ENCODE measurements at places on chromosomes 11 and 22. TPM values are rescaled to one million over a fixed set of nuclear protein-coding genes. Genes with fewer than 3 reads are reported as not detected.
A peak's percentile ranks its signal among the peaks of the same experiment; 100 is the strongest.

RELT gene
- 1.6 TPM for total RNA-seq

OR51B6 gene
- total RNA-seq: not detected

GRCh38 chr11:84751371-84751770 lies 875.8 kb downstream of the DLG2 start:
- no peak for DNase-seq
- H3K27me3 ChIP-seq: no peaks in the 10 kb centered on the region
- H3K4me3 ChIP-seq: no peak overlapping the region
- no peak overlapping the region for H3K27ac ChIP-seq

- no peak overlapping the region for H3K4me3 ChIP-seq
- peaks cover 28% of the 10 kb centered on the region for H3K4me1 ChIP-seq
- peak; percentile 64 for DNase-seq
- no peaks in the 10 kb centered on the region for H3K27me3 ChIP-seq
- peak overlapping the region; percentile 40 for H3K27ac ChIP-seq
Observed at GRCh38 chr11:16781936-16782919, 43.8 kb downstream of the C11orf58 start.

GRCh38 chr11:17765356-17766072 lies 30.9 kb downstream of the KCNC1 start:
- no peaks in the 10 kb centered on the region for H3K36me3 ChIP-seq
- H3K4me1 ChIP-seq: no peaks in the 10 kb centered on the region
- no peak overlapping the region for H3K27ac ChIP-seq
- no peak for DNase-seq
- no peak overlapping the region for H3K4me3 ChIP-seq

- no peaks in the 10 kb centered on the region for H3K4me1 ChIP-seq
- no peaks in the 10 kb centered on the region for H3K27me3 ChIP-seq
- H3K27ac ChIP-seq: no peak overlapping the region
Observed at GRCh38 chr11:121240650-121241303, 51.8 kb upstream of the SC5D start.

- H3K27ac ChIP-seq: no peak overlapping the region
- H3K36me3 ChIP-seq: no peaks in the 10 kb centered on the region
- no peaks in the 10 kb centered on the region for H3K4me1 ChIP-seq
Observed at GRCh38 chr11:2220173-2220771, 48.7 kb upstream of the TH start.

GRCh38 chr11:70908223-70908622 lies 344.2 kb downstream of the SHANK2 start:
- H3K27me3 ChIP-seq: no peaks in the 10 kb centered on the region
- no peak overlapping the region for H3K27ac ChIP-seq
- no peak for DNase-seq

DNA sequence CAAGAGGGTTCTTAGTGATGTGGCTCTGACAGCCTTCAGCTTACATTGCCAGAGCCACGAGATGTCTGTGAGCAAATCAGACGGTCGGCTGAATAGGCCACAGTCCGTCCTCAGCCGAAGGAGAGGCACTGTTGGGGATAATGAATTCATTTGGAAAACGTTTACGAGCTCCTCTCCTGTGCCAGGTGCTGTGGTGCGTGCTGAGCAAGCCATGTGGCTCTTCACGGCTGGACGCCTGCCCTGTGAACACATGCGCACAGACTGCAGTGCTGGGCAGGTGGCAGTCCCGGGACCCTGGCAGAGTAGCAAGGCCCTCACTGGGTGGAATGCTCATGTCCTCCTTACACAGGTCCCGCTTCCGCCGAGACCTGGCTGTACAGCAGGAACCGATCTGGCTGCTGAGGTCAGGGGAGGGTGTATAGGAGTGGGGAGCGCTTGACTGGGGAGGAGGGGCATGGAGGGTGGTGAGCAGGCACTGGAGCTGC lies 6.8 kb downstream of the TBC1D22A start:
- H3K36me3 ChIP-seq: no peaks in the 10 kb centered on the region
- H3K4me3 ChIP-seq: no peak overlapping the region
- H3K27me3 ChIP-seq: no peaks in the 10 kb centered on the region
- peak; percentile 98 for DNase-seq

DNA sequence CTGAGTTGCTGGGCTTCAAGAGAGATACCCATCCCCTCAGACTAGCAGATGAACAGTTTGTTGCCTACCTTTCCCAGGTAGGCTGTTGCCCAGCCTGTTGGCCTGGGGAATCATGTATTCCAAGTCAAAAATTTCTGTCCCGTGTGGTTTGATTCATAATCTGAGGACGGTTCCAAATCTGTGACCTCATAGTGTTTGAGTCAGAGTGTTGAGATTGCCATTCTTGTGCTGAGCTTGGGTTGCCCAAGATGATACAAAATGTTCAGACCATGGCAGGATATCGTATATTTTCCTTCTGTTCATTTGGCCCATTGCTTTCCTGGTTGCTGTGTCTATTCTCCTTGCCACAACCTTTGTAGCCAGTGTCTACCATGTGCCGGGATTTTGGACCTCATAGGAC lies 64.3 kb downstream of the CYB5R2 start:
- peaks cover 29% of the 10 kb centered on the region for H3K4me1 ChIP-seq
- no peak for DNase-seq
- H3K27me3 ChIP-seq: no peaks in the 10 kb centered on the region
- H3K4me3 ChIP-seq: no peak overlapping the region
- H3K27ac ChIP-seq: no peak overlapping the region

DNA sequence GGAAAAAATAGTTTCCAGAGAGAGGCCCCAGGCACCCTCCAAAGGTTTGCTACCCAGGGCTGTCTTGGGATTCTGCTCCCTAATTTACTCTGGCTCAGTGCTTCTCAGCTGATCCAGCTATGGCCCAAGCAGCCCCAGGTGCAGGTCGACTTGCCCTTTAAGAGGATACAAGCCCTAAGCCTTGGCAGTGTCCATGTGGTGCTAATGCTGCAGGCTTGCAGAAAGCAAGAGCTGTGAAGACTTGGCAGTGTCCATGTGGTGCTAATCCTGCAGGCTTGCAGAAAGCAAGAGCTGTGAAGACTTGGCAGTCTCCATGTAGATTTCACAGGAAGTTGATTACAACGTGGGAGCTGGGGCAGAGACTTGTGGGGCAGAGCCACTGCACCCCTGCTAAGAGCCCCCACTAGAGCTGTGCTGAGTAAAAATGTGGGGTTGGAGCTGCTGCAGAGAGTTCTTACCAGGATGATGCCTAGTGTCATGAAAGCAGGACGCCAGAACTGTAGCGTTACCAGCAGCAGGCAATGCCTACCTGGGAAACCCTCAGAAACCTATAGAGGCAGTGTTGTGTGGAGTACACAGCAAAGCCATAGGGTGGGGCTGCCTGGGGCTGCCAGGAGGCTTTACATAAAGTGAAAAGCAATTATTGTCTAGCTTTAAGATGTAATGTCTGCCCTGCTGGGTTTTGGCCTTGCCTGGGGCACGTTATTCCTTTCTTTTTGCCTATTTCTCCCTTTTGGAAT lies 16.1 kb upstream of the OR52K1 start:
- H3K4me1 ChIP-seq: no peaks in the 10 kb centered on the region
- no peaks in the 10 kb centered on the region for H3K27me3 ChIP-seq
- H3K27ac ChIP-seq: no peak overlapping the region

DNA sequence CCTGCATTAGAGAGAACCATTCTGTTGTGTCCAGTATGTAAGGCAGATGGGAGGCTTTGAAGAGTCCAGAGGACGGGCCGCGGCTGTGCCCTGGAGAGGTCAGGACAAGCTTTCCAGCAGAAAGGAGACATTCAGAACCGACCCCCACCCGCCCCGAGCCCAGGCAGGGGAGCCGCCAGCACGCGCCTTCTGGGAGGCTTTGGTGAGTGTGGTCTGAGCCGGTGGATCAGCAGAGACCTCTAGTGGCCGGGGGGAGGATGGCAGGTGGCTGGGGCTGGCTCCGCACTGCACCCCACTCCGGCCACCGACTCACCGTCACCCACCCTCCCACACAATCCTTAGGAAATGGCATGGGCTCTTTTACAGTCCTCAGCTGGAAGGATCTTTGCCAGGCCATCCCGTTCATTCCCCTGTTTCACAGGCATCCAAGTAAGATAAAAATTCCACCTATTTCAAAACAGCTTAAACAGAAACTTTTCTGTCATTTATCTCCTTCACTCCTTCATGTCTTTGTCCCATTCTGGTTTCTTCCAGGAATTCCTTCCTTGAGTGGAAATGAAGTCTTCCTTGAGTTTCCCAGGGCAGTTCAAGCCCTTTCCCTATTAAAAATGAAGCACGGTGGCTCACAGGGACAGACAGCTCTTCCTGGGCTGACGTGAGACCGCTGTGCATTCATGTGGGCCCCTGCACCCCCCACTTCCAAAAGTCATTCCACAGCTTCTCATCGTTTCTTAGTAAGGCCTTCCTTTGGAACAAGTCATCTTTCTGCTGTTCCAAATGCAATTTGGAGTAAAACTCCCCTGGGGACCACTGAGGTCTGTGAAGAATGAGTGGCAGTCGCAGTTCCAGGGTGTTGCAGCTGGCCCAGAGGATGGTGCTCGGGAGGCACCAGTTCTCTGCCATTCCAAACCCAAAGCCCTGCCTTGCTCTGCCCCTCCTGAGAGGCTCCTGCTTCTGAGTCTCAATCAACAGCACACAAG lies 91.0 kb downstream of the FEZ1 start:
- peak; percentile 67 for DNase-seq
- no peaks in the 10 kb centered on the region for H3K4me1 ChIP-seq
- H3K36me3 ChIP-seq: no peaks in the 10 kb centered on the region
- no peak overlapping the region for H3K27ac ChIP-seq
- no peaks in the 10 kb centered on the region for H3K27me3 ChIP-seq
- no peak overlapping the region for H3K4me3 ChIP-seq

DNA sequence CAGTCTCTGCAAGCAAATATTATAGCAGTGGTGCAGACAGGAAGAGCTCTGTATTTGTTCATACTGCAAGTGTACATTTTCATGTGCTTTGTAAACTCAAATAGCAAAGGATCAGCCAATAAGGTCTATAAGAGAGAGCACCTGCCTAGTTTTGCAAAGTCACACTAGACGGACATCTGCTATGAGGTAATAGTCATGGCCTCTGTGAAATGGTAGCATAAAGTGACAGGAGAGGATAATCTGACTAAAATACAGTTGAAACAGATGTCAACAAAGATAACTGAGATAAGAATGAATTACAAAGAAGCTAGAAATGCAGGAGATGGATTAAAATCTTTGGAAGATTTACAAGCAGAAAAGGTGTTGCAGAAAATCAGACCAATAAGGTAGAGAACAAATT lies 70.6 kb upstream of the SPON1 start:
- H3K27me3 ChIP-seq: no peaks in the 10 kb centered on the region
- no peaks in the 10 kb centered on the region for H3K4me1 ChIP-seq
- H3K27ac ChIP-seq: no peak overlapping the region
- H3K36me3 ChIP-seq: no peaks in the 10 kb centered on the region
- DNase-seq: no peak
- H3K4me3 ChIP-seq: no peak overlapping the region

GRCh38 chr11:68956142-68956541 lies 24.6 kb downstream of the MRGPRD start:
- no peaks in the 10 kb centered on the region for H3K27me3 ChIP-seq
- H3K27ac ChIP-seq: no peak overlapping the region
- DNase-seq: no peak
- H3K36me3 ChIP-seq: no peaks in the 10 kb centered on the region

DNA sequence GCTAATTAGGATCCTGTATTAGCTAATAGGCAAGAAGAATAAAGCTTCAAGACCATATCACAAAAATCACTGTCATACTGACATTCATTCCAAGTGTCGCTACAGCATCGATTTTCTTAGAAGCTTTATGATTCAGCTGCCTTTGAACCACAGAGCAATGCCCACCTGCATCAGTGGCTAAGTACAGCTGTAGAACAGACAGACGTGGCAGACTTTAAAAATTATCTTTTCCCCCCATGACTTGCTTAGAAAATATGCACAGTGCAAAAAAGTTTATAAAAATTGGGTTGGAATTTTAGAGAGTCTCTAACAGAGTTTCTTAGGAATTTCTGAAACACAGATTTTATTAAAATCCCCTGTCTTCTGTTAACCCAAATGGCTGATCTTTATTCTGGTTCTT lies 120.8 kb downstream of the CADM1 start:
- H3K27ac ChIP-seq: no peak overlapping the region
- no peak for DNase-seq
- no peaks in the 10 kb centered on the region for H3K36me3 ChIP-seq
- H3K4me3 ChIP-seq: no peak overlapping the region

DNA sequence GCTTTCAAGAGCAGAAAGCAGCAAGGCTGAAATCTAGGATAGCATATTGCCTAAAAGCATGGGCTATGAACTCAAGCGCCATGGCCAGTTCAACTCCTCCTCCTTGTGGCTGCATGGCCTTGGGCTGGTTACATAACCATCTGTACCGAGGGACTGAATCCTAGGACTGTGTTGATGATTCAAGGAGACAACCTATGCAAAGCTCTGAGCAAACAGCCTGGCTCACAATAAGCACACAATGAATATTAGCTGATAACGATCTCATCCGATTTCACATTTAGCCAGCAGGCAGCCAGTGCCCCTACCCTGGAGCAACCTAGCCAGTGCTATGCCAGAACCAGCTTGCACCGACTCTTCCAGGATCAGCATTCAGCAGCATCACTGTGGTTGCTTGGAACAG lies 698.4 kb downstream of the TBC1D22A start:
- H3K27ac ChIP-seq: no peak overlapping the region
- H3K27me3 ChIP-seq: no peaks in the 10 kb centered on the region
- H3K4me1 ChIP-seq: no peaks in the 10 kb centered on the region

DNA sequence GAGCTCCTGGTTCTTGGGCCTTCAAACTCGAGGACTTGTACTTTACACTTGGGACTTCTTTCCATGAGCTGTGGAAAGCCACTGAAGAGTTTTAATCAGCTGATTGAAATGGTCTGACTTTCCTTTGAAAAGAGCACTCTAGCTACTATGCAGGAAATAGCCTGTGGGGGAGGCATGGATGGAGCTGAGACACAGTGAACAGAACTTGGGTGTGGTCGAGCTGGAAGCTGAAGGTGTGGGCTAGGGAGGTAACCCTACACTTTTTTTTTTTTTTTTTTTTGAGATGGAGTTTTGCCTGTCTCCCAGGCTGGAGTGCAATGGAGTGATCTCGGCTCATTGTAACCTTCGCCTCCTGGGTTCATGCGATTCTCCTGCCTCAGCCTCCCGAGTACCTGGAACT lies 17.5 kb upstream of the CAPRIN1 start:
- H3K4me1 ChIP-seq: no peaks in the 10 kb centered on the region
- H3K36me3 ChIP-seq: no peaks in the 10 kb centered on the region
- H3K27me3 ChIP-seq: no peaks in the 10 kb centered on the region
- DNase-seq: no peak
- H3K27ac ChIP-seq: no peak overlapping the region
- no peak overlapping the region for H3K4me3 ChIP-seq
